ENCODE measurements at places on chromosomes 12 and 14.

DNA sequence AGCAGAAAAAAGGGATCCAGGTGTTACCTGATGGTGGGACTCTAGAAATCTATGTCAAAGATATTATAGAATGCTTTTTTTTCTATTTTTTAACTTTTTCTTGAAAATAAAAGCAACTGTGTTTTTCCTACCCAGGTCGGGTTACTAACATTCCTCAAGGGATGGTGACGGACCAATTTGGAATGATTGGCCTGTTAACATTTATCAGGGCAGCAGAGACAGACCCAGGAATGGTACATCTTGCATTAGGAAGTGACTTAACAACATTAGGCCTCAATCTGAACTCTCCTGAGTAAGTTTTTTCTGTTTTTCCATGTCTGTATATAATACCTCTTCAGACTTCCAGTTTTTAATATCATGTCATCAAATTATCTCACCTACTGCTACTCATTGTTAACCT lies 27.6 kb upstream of the KCNMB4 start:
- DNase-seq: no peak

GRCh38 chr14:92122761-92123160 lies 992 bp downstream of the CPSF2 start:
- no peak for DNase-seq

DNA sequence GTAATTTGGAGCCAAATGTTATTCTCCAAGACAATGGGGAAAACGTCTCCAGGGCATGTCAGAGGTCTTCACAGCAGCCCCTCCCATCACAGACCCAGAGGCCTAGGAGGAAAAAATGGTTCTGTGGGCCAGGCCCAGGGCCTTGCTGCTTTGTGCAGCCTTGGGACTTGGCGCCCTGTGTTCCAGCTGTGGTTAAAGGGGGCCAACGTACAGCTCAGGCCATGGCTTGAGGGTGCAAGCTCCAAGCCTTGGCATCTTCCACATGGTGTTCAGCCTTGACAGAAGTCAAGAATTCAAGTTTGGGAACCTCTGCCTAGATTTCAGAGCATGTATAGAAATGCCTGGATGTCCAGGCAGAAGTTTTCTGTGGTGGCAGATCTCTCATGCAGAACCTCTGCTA lies 3.2 kb upstream of the CRY1 start:
- DNase-seq: no peak

- no peak for DNase-seq
These were observed 204.8 kb downstream of the PRKD1 start for GRCh38 chr14:29722831-29723230.

DNA sequence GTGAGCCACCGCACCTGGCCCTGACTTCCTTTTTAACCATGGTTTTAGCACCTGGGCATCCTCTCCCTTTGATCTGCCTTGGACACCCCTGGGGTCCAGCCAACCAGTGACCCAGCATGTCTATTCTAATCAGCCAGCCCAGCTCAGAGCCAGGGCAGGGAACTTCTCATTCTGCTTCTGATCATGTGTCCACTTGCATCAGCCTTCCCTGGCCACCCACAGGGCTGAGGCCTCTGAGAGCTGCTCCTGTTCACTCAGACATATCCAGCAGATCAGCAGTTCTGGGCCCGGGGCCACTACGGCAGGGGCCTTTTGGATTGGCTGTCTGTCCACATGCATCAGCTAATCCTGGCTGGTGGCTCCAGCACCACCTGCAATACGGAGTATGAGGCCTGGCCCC lies 117.9 kb upstream of the MAP1LC3B2 start:
- DNase-seq: no peak

DNA sequence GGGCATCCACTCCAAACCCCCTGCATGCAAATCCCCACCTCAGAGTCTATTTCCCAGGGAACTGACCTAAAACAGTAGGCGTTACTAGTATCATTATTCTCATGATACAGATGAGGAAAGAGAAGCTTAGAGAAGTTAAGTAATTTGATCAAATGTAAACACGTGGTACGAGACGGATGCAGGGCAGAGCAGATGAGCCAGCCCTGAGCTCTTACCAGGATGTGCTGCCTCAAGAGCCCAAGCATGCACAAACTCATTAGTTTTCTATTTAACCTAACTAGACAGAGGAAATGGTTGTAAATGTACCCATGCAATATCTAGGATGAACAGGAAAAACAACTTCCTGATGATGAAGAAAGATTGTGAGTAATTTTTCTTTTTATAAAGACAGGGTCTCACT lies 173.3 kb upstream of the RASSF8 start:
- no peak for DNase-seq

GRCh38 chr12:110316861-110317260 lies 35.8 kb downstream of the ATP2A2 start:
- DNase-seq: no peak

GRCh38 chr12:95851606-95852005 lies 7.1 kb upstream of the SNRPF start:
- no peak for DNase-seq

DNA sequence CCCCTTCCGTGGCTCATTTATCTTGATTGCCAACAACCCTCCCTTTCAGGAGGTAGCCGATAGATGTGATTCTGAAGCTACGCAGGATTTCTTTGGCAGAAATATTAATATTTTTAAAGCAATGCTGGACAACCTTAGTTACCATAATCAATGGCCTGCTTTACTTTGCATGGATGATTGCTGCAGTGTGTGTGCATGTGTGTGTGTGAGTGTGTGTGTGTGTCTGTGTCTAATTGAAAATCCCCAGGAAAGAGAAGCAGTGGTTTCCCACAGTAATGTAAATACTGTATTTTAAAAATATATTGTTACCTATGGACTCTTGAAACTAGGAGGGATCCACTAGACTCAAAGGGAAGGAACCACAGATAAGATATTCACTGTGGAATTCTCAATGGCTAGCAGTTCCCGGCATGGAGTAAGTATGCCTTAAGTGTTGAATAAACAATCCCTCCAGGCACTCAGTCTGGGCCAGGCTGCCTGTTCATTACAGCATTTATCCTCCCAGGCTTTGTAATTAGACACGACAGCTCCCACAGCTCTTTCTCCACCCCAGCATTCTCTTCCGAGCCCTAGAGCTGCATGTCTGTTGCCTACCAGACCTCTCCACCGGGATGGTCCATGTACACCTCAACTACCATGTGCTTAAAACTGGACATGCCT lies 22.5 kb upstream of the C14orf132 start:
- no peak for DNase-seq

DNA sequence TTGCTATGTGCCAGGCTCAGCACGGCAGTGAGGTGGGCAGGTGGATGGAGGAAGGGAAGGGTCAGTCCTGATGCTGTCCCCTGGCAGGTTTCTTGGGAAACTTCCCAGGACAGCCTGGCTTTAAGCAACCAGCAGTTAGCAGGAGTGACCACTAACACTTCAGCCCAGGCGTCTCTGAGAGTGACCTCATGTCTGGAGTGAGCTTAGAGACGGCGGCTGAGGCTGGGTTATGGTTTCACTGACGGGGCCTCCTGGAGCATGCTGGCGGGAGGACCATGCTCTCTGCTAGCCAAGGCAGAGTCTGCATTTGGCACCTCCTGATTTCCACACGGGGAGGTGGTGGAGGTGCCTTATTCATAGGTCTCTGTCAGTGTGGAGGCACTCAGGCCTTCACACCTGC lies 2.5 kb downstream of the HHIPL1 start:
- DNase-seq: no peak

- no peak for DNase-seq
These were observed 69.3 kb downstream of the FBXW8 start for GRCh38 chr12:116980083-116980482.

DNA sequence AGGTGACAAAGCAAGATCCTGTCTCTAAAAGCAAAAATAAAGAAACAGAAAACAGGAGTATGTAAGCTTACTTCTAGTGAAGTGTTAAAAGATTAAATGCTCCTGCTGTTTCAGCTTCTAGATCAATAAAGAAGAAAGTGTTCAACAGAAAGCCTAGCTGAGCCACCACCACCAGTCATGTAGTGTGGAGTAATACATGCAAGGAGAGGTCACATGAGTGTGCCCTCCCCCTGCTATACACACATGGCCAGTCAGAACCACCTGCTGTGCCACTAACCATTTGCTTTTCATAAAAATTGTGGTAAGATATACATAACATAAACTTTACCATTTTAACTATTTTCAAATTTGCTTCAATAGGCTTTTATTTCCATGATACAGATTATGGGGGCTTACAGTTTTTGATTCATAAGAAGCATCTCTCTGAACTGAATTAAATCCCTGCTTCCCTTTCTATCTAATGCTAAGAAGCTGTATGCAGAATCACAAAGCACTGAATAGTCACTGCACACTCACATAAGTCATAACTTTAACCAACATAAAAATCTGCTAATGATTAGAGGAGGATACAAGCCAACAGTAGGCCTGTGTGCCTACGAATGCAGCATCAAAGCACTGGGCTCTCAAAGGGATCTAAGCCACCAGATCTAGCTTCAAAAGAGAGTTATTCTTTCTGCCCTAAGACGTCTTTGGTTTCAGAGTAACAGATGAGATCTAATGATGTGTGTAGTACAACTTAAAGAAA lies 515.5 kb downstream of the C12orf50 start:
- no peak for DNase-seq

- DNase-seq: no peak
These were observed 258.4 kb downstream of the CACNA1C start for GRCh38 chr12:2311020-2311778.

GRCh38 chr12:58976146-58976545 lies 55.8 kb upstream of the LRIG3 start:
- DNase-seq: no peak

DNA sequence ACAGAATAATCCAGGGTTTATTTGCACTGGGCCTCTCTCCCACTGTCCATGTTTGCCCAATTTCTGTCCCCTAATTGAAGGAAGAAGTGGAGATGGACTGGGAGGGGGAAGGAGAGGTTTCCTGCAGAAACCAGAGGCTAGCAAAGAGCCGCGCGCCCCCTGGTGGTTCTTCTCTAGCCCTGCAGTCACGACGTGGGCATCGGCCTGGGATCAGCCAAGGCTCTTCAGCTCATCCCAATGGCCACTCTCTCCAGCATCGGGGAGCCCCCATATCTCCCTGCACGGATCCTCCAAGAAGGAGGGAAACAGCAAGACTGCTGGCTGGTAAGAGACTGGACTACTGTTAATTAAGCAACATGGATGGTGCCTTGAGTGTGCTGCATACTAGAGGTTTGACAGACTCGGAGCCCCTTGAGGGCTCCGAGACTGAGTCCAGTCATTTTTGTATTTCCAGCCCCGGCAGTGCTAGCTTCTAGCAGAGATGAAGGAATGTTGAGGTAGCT lies 18.7 kb downstream of the ZBTB39 start:
- peak; percentile 22 for DNase-seq
